ENCODE measurements at places on chromosomes 7 and 10.

DNA sequence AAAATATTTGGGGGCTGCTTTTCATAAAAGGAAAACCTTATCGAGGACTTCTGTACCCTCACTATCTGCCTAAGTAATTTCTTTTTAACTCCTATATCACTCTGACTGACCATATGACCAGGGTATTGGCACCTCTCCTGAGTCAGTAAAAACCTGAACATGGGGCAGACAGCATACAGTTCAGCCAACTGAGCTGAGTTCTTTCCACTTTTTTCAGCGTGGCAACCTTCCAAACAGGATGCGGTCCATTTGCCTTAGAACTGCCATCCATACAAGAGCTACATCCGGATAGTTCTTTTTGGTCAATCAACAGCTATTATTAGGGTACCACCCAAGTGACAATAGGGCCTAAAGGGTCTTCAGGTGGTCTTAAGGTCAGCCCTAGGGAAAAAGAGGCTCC, 122.6 kb downstream of the MARCHF5 start:
- DNase-seq: no peak

DNA sequence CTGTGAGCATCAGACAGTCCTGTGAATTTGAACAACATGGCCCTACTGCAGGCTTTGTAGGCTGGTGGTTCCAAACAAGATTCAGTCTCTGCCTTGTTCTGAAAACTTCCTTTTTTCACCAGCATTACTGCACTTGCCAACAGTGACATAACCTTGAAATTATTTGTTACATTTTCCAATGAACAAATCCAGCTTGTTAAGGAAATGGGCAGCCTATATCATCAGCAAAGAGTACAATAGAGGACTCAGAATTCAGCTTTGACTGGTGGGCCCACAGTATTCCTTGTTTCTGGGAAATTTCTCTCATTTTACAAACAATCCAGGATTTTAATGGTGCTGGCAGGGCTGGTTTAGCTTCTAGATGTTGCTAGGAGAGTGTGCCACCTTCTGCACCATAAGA, 703.7 kb upstream of the FZD8 start:
- DNase-seq: no peak

DNA sequence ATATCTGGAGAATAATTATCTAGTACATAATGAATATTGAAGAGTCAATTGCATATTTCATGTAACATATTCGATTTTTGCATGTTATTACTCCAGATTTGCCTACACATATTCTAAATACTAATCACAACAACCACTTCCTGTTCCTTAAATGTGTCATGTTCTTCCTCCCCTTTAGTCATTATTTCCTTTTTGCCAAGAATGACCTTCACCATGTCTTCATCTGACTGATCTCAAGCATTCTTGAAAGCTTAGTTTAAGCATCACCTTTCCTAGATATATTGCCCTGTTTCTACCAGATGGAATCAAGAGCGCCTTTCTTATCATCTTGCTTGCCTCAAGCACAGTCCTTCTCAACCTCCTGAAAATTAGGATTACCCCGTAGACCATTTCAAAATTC, 23.5 kb upstream of the MEOX2 start:
- no peak for DNase-seq

GRCh38 chr10:76082232-76082631, 650.8 kb downstream of the LRMDA start:
- no peak for DNase-seq

DNA sequence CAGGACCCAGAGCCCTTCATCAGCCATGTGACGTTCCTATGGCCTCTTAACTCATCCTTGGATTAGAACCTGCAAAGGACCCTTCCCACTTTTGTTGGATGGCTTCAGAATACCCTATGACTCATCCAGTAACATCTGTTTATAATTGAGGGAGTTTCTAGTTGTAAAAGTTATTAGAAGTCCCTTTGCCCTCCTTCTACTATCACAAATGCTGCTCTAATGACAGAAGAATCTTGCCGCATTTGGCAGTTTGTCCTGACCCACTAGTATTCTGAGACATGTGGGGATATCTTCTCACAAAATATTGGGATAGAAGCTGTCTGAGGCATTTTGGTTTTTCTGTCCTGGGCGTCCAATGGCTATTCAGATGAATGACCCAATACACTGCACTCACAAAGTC, 251.8 kb upstream of the TMEM72 start:
- DNase-seq: no peak

DNA sequence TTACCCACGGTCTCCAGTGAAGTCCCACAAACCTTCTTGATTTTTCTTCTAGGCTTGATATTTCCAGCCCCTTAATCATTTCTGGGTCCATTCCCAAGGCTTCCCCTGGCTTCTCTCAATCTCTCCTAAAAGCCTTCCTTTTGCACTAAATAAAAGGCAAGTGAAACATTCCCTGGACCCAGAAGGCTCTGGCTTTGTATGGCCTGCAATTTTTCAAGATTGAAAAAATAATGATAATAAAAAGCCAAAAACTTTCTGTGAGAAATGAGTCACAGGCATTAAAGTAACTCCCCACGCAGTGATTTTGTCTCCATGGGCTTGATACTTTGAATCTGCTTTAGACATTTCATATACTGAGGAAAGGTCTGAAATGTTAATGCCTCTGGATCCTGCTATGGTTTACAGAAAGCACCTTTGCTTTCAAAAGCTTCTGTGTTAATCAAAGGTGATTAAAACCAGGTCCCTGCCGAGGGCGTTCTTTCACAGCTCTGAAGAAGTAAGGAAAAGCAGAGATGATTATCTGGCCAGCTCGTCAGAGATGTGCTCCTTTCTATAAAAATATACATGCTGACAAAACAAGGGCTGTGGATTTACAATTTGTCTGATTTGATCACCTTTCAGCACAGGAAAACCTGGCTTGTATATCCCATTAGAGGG, 118.9 kb upstream of the TMEM72 start:
- DNase-seq: no peak

- DNase-seq: no peak
Measured at GRCh38 chr7:6165521-6166320, 106.7 kb downstream of the CYTH3 start.

DNA sequence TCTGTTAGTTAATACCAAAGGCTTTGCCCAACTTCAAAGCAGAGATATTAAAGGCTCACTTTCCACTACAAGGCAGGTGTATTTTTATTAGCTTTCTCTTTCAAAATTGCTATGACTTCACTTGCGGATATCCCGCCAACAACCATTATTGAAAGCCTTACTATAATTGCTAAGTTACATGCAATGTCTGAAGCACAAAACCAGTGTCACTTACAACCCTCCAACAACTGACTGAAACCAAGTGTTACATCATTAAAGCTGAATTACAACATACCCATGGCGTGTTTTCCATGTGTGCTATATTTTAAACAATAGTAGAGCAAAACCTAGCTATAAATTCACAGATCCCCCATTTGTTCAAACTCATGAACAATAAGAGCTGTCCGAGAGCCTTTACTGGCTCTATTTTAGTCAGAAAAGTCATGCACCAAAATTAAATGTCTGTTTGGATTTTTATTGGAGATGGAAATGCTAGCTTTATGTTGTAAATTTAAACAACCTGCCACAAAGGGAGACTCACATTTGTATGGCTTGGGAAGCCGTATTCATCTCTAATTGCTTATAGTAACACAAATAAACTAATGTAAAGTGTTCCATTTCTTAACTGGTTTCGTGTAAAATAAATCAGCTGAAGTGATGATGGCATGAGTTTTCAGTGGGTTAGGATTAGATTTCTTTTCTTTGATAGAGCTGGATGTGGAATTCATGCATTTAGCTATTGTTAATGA, 227.1 kb downstream of the AGMO start:
- DNase-seq: no peak

DNA sequence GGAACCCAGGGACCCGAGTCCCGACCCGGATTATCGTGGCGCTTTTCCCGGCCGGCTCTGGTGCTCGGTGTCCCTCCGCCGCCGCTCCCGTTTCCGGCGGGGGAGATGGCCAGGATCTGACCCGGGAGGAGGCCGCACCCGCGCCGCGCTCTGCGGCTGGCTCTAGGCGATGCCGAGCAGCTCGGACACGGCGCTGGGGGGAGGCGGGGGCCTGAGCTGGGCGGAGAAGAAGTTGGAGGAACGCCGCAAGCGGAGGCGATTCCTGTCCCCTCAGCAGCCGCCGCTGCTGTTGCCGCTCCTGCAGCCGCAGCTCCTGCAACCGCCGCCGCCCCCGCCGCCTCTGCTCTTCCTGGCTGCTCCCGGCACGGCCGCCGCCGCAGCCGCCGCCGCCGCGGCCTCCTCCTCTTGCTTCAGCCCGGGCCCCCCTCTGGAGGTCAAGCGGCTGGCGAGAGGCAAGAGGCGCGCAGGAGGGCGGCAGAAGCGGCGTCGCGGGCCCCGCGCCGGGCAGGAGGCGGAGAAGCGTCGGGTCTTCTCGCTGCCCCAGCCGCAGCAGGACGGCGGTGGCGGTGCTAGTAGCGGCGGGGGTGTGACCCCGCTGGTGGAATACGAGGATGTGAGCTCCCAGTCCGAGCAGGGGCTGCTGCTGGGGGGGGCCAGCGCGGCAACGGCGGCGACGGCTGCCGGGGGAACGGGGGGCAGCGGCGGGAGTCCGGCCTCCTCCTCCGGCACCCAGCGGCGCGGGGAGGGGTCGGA, 593 bp downstream of the CDK13 start:
- DNase-seq: no peak

DNA sequence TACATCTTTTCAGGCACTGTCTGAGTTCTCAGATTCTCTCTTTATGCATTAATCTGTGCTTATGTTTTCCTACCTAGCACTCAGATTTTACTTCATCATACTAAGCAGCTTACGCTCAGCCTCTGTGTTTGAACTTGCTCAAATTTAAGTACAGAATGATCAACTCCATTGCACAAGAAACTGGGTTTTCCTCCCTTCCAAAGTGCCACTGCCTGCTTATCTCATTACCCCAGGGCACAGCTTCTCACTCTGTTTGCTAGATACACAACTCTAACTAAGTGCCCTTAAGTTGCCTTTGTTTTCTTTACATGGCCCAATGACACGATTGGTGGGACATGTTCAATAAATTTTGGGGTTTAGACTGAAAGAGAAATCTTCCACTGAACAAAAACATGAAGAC, 267.7 kb downstream of the GFRA1 start:
- no peak for DNase-seq

DNA sequence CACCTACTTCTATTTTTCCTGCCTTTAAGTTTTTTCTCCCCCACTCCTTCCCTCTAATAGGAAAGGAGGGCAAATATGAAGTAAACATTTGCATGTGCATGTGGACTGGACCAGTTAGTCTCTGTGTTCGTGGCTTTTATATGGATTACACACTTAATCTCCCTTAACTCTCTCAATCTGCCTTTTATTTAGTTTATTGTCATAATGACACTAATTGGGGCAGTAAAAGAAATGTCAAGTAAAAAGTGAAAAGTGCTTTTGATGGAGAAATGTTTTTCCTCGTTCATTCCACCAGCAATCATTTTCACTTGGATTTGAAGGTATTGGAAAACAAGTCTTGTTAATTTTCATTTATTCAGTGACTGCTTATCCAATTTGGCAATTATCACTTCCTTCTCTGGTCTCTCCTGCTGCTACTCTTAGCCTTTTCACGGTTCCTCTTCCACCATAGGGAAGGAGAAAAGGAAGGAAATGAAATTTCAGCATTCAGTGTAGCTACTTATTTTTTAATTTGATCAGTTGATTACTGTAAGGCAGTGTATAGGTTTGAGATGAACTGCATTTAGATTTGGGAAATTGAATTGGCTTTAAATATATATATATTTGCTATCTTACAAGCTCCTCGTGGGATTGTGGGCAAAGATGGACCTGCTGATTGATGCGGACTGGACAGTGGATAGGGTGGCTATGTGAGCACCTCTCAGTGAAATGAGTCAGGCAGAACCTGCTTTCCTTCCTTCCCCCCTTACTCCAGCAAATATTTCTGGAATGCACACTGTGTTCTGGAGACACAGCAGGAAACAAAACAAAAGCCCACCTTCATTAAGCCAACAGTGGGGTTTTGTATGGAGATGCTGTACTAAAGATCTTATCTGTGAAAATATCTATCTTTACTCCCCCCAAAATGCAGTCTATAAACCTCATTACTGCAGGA, 77.5 kb downstream of the LRRC4 start:
- no peak for DNase-seq

GRCh38 chr10:132112611-132113010, 46.9 kb downstream of the JAKMIP3 start:
- DNase-seq: no peak

DNA sequence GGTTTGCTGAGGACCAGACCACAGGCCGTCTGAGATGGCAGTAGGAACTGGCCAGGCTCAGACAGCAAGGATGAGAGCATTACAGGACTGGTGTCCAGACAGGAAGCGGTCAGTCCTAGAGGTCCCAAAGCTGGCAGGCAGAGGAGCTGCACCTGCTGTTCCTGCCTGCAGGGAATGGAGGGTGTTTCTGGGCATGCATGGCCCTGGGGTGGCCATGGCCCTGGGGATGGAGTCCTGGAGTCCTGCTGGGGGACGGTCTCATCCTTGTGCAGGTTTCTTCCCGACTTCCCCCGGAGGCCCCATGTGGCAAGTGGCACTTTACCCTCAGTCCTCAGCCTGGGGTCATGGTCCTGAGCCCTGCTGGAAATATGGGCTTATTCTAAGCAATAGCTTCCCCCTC, 274.9 kb upstream of the ADARB2 start:
- DNase-seq: no peak

GRCh38 chr7:79414910-79415309, 38.6 kb downstream of the MAGI2 start:
- no peak for DNase-seq

- DNase-seq: peak; percentile 14
Measured at GRCh38 chr7:130486114-130486953, 5.6 kb upstream of the MEST start.

- no peak for DNase-seq
Measured at GRCh38 chr10:16545116-16545736, 23.5 kb upstream of the C1QL3 start.

DNA sequence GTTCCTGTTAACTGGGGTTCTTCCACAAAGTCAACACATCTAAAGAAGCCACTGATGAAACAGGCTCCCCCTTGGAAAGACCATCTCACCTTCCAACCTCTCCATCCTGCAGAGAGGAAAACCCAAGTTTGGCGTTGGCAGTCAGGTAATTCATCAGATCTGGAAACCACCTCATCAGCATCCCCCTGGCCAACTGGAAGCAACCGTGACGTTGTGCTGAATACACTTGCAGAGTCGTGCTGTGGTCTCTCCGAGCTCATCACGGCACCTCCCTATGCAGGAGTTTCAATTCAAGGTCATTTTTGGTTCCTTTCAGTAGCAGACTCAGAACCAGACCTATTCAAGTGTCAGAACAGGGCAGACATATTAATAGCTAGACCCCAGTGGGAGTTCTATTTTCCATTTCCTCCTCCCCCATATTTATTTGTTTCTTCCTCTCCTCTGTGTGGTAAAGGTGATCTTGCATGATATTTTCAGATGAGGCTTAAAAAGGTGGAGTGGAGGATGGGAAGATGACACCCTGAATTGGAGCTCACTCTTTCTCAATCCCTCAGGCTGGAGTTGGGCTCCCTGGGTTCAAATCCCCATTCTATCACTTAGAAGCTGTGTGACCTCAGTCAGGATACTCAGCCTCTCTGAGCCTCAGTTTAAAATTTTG, 149.1 kb upstream of the ADO start:
- no peak for DNase-seq

GRCh38 chr10:88385601-88386203, 197.4 kb downstream of the RNLS start:
- peak; percentile 83 for DNase-seq

GRCh38 chr10:48667960-48668590, 16.6 kb upstream of the WDFY4 start:
- no peak for DNase-seq

- no peak for DNase-seq
Measured at GRCh38 chr7:127738859-127739258, 86.9 kb downstream of the SND1 start.

Measured in KG1 (cell line).